ENCODE measurements at places on chromosomes 16 and 17.

GRCh38 chr16:82134846-82135245 lies 35.2 kb downstream of the MPHOSPH6 start:
- DNase-seq = no peak

DNA sequence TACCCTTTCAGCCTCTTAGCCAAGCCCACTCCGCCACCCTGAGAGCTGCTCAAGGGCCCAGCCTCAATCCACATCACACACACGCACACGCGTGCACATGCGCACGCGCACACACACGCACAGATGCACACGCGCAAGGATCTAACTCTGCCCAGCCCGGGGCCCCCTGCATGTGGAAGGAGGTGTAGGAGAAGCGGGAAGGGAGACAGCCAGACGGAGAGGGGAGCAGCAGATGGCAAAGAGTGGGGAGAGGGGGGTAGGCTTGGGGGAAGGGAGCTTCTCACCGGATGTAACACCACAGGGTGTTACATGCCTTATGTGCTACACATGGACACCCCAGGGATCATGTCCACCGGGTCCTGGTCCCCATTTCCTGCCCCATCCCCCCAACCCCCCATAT lies 15.3 kb downstream of the DLG4 start:
- peak; percentile 26 for DNase-seq

DNA sequence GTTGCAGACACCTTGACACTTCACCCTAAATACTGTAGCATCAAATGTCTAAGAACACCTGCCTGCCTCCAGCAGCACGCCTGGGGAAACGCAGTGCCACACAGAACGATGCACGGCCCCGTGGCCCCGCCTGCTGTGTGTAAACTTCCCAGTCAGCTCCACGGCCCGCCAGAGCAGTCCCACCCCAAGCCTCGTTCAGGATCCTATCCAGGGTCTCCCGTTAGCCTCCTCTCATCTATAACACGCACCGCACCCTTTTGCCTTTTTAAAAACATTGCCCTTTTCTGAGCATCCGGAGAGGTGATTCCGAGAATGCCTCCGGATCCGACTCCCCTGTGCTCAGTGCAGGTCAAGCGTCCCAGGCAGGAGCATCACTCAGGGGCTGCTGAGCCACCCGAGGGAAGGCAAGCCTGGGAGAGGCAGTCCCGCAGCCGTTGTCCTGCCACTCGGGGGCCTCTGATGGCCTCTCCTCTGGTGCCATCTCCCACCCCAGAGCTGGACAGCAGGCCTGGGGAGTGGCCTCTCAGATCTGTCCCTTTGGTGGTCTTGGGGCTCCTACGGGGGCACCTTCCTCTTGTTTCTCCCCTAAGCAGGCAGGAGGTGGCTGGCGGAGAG lies 37.9 kb upstream of the SLC38A10 start:
- no peak for DNase-seq

- DNase-seq = no peak
Measured at GRCh38 chr16:11914210-11915113, 1.3 kb downstream of the GSPT1 start.

- DNase-seq = no peak
Measured at GRCh38 chr16:12419987-12420386, 383.7 kb downstream of the CPPED1 start.

GRCh38 chr17:12530161-12530560 lies 135.5 kb upstream of the MYOCD start:
- no peak for DNase-seq

- DNase-seq = no peak
Measured at GRCh38 chr16:48332978-48333377, 52.2 kb downstream of the SIAH1 start.

GRCh38 chr17:4417129-4417667 lies 16.5 kb upstream of the SPNS3 start:
- no peak for DNase-seq

- DNase-seq = no peak
Measured at GRCh38 chr17:15171167-15172047, 93.7 kb downstream of the PMP22 start.

DNA sequence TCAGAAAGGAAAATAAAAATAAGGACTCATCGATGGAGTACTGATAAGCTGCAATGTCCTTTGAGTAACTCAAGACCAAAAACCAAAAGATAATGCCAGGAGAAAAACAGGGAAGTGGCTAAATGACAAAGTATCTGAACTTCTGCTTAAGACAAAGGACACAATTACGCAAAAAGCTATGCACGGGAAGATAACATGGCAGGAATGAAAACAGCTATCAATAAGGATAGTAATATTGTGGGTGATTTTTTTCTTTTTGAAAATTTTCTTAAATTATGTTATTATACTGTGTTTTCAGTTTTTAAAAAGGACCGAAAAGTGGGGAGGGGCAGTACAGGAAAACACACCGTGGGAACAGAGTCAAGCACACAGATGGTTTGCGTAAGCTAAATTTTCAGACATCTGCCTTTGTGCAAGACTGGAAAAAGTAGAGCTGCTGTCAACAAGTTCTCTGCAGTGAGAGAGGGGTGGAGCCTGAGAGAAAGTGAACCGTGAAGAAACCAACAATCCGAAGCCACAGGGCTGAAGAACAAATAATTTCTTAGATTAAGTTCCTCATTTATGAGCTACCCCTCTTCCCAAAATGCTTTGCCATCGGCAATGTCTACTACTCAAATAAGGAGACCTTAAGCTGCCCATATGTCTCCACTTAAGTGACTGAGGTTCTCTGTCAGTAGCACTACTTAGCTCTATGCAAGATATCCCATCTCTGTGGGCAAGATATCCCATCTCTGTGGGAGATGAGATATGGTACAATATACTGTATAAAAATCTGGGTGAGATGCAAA lies 99.9 kb upstream of the CORO6 start:
- no peak for DNase-seq

- peak; percentile 10 for DNase-seq
Measured at GRCh38 chr17:73697872-73698271, 53.6 kb upstream of the SDK2 start.

- no peak for DNase-seq
Measured at GRCh38 chr16:17776888-17777287, 306.1 kb upstream of the XYLT1 start.

GRCh38 chr16:55147396-55147795 lies 176.6 kb upstream of the IRX6 start:
- no peak for DNase-seq

- DNase-seq = peak; percentile 46
Measured at GRCh38 chr17:80968602-80969029, 23.0 kb upstream of the CHMP6 start.

DNA sequence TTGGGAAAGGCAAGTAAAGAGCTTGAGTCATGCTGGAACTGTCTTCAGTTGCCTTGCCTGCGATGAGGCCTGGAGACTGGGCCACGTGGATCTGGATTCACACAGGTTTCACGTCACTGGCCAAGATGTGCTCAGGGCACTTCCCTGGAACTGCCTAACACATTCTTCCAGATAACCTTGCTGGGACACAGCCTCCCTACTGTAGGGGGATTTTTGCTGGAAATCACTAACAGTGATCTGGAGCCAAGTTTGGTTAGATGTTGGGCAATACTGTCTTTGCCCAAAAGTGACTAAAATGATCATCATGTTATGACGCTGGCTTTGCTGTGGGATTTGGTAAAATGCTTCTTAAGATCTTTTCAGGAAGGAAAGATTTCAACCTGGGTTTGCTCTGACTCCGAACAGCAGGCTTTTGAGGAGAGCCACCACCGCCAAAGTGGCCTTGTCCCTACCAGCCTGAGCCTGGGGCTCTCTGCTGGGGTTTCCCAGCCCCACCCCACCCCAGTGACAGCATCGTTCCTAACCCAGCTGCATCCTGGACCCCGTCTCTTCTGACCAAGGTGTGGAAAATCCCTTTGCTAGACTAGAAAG lies 14.7 kb downstream of the C1QTNF1 start:
- DNase-seq = no peak

- DNase-seq = no peak
Measured at GRCh38 chr17:852349-852748, 70.2 kb downstream of the MRM3 start.

DNA sequence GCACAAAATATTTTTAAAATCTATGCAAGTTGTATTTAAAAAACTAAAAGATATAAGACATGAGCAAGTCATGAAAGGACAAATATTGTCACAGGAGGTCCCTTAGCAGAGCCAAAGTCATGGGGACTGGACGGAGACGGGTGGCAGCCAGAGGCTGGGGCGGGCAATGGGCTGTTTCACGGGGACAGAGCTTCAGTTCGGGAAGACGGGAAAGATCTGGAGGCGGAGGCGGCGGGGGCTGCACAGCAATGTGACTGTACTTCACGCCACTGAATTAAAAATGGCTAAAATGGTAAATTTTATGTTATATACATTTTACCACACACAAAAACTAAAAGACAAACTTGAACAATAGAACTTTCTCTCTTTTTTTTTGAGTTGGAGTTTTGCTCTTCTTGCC lies 60.0 kb upstream of the METRNL start:
- no peak for DNase-seq

DNA sequence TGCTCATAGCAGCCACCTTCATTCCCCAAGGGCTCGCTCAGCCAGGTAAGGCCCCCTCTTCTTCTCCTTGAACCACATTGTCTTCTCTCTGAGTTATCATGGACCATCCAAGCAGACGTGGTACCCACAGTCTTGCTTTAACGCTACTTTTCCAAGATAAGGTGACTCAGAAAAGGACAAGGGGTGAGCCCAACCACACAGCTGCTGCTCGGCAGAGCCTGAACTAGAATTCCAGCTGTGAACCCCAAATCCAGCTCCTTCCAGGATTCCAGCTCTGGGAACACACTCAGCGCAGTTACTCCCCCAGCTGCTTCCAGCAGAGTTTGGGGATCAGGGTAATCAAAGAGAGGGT lies 272 bp downstream of the CCL2 start:
- no peak for DNase-seq

DNA sequence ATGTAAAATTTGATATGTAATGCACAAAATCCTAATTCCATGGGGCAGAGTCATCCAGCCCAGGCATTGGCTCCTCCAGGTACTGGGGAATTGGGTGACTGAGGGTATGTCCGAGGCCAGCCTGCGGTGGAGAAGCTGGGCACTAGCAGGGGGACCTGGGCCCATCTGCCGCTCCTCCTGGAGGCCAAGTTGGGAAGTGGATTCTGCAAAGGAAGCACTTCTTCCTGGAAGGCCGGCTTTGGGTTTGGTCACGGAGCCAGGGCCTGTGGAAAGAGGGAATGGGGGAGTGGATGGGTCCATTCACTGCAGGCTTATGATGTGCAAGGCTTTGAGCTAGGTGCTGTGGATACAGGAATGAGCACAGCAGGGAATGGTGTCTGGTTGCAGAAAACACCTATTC lies 85.8 kb downstream of the GNAO1 start:
- no peak for DNase-seq

DNA sequence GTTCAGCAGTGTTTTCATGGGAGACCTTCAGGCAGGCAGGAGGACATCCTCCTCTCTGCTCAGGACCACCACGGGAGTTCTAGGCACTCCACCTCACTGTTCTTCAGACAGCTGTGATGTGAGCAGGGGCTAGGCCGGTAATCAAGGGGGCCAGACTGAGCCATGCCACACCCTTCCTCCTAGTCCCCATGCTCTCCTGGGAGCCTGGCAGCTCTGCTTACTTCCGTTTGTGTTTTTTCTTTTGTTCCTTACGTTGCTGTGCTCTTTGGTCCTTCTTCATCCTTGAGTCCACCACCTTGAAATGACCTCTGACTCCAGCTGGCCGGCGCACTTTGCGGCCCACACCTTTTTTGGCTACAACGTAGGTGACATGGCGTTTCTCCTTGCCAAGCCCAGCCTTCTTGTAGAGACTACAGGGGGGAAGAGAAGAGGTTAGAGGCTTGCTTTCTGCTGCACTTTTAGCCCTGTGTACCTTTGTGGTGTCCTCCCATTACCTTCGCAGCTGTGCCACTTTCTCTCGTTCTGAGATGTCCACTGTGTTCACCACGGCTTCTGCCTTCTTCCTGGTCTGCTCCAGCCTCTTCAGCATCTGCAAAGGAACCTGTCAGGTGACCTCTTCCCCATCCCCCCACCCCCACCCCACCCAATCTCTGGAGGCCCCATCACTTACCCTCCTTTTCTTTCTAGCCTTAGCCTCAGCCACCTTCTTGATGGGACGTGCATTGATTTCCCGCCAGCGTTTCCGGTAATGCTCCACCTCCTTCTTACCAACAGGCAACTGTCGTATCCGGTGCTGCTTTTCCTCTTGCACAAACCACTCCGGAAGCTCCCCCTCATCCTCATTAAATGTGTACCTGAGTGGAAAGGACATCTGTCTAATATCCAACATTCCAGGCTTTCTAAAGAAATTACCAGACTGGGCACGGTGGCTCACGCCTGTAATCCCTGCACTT lies 7.4 kb upstream of the PSMC5 start:
- no peak for DNase-seq

DNA sequence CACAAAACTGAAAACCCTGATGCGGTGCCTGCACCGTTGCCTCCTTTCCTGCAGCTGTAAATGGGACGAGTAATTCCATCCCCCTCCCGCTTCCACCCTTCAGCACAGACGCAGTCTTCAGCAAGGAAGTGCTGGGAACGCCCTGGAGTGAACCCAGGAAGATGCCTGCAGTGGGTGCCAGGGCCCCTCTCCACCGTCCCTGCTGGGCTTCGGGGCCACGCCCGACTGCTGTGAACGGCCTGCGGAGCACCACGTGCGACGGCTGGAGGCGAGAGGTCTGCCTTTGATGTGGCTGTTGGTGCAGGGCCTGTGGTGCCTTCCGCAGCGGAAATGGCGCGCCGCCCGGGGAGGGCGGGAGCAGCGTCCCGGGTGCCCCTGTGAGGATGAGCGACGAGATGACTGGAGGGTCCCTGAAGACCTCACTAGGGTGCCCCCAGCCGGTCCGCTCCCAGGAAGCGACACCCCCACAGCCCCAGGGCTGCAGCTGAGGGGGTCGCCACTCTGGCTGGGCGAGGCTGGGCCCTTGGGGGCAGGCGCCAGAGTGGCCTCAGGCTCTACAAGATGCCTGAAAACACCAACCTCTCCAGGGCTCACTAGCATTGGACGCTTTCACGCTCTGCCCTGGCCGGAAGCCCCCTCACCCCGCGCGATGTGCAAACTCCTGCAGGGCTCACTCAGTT lies 749 bp upstream of the MC1R start:
- peak; percentile 35 for DNase-seq

DNA sequence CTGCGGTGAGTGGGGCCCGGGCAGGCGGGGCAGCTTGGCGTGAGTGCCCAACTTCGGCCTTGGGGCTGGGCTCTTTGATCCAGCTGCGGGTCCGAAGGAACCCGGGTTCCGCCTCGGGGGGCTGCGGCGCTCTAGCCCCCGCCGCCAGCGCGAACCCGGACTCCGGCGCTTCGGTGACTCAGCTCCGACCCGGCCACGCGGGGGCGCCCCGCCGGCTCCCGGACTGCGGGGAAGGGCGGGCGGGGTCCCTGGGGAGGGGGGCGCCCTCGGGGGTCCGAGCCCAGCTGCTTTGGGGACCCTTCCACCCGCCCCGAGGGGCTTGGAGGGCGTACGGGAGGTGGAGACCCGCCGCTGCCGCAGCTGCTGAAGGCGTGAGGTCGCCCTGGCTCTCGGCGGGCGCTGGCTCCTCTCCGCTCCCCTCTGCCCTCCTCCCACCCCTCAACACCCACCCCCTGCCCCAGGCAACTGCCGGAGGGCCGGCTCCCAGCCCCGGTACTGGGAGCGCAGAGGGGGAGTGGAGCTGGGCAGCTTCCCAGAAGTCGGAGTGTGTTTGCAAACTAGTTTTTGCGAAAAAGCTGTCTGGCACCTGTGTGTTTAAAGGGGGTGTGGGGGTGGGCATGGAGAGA lies 516 bp downstream of the CPNE2 start:
- no peak for DNase-seq

- no peak for DNase-seq
Measured at GRCh38 chr17:46059486-46059885, 60.4 kb downstream of the STH start.

- DNase-seq = no peak
Measured at GRCh38 chr16:3022684-3023414, 893 bp downstream of the HCFC1R1 start.

GRCh38 chr16:76201385-76201784 lies 75.8 kb upstream of the CNTNAP4 start:
- no peak for DNase-seq

Data from NCI-H1417 treated with DMSO at 0.1 percent for 48 hours (cell line).